ENCODE measurements at places on chromosomes 6 and 20. TPM values are rescaled to one million over a fixed set of nuclear protein-coding genes. Genes with fewer than 3 reads are reported as not detected.

The CST4 gene
- not detected for total RNA-seq

The DNPH1 gene
- total RNA-seq, result 20.1 TPM

DNA sequence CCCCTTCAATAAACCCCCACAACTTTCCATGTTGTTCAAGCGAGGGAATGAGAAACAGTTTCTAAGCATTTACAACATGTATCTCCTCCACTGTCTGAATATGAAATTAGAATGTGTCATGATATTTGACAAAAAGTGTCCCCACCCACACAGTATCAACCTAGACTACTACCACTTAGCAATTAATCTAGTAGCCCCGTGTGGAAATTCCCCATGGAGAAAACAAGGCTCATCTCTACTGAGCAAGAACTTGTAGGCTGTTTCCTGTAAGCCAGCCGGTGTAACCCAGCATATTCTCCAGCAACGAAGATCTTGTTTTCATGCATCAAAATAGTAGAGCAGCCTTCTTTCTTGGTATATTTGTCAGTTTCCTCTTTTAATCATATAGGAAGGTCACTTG lies 115.0 kb downstream of the IRF4 start:
- H3K4me3 ChIP-seq, result no peak overlapping the region
- no peaks in the 10 kb centered on the region for H3K4me1 ChIP-seq
- peaks cover 4% of the 10 kb centered on the region for H3K36me3 ChIP-seq
- DNase-seq, result no peak
- no peaks in the 10 kb centered on the region for H3K27me3 ChIP-seq

DNA sequence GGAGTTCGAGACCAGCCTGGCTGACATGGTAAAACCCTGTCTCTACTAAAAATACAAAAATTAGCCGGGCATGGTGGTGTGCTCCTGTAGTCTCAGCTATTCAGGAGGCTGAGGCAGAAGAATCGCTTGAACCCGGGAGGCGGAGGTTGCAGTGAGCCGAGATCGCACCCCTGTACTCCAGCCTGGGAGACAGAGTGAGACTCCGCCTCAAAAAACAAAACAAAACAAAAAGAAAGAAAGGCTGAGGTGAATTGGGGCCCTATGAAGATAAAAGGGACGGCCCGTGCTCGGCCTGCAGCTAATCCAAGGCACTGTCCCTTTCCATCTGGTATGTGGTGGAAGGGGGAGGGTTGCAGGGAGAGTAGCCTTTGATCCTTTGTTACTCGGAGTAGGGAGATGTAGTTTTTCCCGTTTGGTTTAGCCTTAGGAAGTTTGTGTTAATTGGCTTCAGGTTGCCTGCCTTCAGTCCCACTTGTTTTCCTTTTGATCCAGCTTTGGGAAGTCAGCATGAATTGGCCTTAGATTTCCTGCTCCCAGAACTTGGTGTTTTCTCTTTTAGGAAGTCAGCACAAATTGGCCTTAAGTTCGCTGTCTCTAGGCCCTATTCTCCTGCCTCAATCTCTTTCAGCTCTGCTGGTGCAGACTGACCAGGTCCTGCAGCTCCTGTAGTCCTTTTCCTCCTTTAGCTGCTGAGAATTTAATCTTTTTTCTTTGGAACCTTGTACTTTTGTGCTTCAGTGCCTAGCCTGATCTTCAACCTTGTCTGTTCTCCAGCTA lies 36.1 kb upstream of the PAQR8 start:
- no peaks in the 10 kb centered on the region for H3K27me3 ChIP-seq
- no peak overlapping the region for H3K4me3 ChIP-seq
- H3K27ac ChIP-seq, result no peak overlapping the region
- no peak for DNase-seq

GRCh38 chr20:62808211-62808865 lies 3.7 kb downstream of the OGFR start:
- no peak overlapping the region for H3K27ac ChIP-seq
- no peak overlapping the region for H3K4me3 ChIP-seq
- no peaks in the 10 kb centered on the region for H3K27me3 ChIP-seq
- peaks cover 63% of the 10 kb centered on the region for H3K36me3 ChIP-seq
- DNase-seq, result peak; percentile 70
- peaks cover 25% of the 10 kb centered on the region for H3K4me1 ChIP-seq

All from muscle of leg (tissue), 16 donors.